ENCODE measurements at places on chromosomes 12 and 14.
A peak's percentile ranks its signal among the peaks of the same experiment; 100 is the strongest.

GRCh38 chr12:40738856-40739255, 46.6 kb downstream of the CNTN1 start:
- H3K27me3 ChIP-seq: no peaks in the 10 kb centered on the region
- H3K27ac ChIP-seq: no peak overlapping the region
- H3K4me3 ChIP-seq: no peak overlapping the region
- no peaks in the 10 kb centered on the region for H3K4me1 ChIP-seq
- DNase-seq: no peak

DNA sequence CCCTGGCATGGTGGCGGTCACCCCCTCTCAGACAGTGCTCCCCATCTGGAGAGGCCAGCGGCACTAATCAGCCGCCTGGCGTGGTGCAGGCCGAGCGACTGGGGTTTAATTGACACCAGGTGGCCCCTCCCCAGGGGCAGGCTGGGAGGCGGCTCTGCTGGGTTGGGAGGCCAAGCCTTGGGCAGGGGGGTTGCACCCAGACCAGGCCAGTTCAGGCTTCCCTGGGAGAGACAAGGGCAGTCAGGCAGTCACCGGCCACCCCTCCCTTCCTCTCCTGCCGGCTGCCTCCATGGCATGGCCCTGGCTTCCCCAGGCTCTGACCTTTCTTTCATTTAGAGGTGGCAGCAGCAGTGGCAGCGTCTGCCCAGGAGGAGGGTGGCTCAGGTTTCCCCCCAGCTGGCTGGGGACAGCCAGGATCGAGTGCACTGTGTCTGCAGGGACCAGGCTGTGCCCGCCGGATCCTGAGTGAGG, 78.1 kb upstream of the NOS1 start:
- no peak overlapping the region for H3K27ac ChIP-seq
- no peak overlapping the region for H3K4me3 ChIP-seq
- H3K36me3 ChIP-seq: no peaks in the 10 kb centered on the region

GRCh38 chr12:6884539-6884938, 11.4 kb upstream of the SPSB2 start:
- no peaks in the 10 kb centered on the region for H3K27me3 ChIP-seq
- peaks cover 4% of the 10 kb centered on the region for H3K36me3 ChIP-seq
- no peak overlapping the region for H3K4me3 ChIP-seq
- no peak overlapping the region for H3K27ac ChIP-seq
- no peak for DNase-seq

DNA sequence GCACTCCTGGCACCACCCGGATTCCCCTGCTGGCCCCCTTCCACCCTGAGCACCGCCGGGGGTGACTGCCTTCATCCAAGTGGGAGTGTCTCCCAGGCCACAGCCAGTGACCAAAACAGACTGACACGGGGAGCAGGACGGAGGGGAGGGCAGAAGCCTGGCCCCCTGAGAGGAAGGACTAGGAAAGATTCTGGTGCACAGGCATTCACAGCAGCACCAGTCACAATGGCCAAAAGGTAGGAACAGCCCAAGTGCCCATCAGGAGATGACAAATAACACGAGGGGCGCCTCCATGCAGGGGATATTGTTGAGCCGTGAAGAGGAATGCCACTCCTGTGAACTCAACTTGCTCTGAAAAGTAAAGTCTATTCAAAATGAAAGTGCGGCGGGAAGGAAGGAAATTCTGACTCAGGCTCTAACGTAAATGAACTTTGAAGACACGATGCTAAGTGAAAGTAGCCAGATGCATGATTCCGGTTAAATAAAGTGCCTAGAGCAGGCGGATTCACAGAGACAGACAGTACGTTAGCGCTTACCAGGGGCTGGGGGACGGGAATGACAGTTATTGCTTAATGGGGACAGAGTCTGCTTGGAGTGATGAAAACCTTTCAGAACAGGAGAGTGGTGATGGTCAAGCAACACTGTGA, 146.1 kb upstream of the NCOR2 start:
- no peaks in the 10 kb centered on the region for H3K36me3 ChIP-seq
- H3K27me3 ChIP-seq: no peaks in the 10 kb centered on the region
- H3K4me3 ChIP-seq: no peak overlapping the region
- H3K4me1 ChIP-seq: peaks cover 2% of the 10 kb centered on the region
- peak overlapping the region; percentile 64 for H3K27ac ChIP-seq

- no peak overlapping the region for H3K27ac ChIP-seq
- DNase-seq: peak; percentile 83
- H3K4me1 ChIP-seq: peaks cover 81% of the 10 kb centered on the region
- H3K27me3 ChIP-seq: no peaks in the 10 kb centered on the region
- H3K36me3 ChIP-seq: peaks cover 54% of the 10 kb centered on the region
These were observed 3.1 kb downstream of the CCND2 start for GRCh38 chr12:4276524-4277204.

DNA sequence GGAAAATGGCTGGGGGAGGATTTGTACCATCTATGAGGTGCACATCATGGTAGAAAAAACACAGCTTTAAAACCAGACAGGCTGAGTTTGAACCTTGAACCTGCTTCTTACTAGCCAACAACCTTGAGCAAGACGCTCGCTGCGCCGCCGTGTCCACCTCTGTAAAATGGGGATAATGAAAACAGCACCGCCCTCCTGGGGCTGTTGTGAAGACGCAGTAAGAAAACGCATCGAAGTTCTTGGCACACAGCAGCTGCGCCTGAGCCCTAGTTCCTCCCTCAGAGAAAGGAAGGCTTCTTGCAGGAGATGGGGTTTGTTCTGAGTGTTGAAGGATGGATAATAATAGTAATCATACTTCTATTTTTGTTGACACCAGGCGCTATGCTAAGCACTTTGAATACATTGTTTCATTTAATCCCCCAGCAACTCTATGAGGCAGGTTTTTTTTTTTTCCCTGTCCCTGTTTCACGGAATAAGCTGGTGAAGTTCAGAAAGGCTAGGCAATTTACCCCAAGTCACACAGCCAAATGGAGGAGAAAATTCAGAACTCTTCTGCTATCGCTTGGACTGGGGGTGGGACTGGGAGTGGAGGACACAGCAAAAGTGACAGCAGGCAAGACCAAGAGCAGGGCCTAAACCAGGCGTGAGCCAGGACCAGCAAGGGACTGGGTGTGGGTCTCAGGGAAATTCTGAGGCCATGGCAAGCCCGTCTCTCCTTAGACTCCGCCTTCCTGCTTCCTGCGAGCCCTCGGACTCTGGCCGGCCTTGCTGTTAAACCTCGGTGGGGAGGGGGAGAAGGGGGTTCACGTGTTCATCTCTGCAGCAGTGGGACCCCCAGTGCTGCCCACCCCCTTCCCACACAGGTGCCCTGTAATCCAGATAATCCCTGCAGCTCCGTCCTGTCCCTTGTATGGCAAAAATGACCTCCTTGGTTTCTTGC, 97.5 kb downstream of the LRRC74A start:
- H3K4me1 ChIP-seq: peaks cover 89% of the 10 kb centered on the region
- no peaks in the 10 kb centered on the region for H3K27me3 ChIP-seq
- H3K36me3 ChIP-seq: no peaks in the 10 kb centered on the region
- peak overlapping the region; percentile 47 for H3K27ac ChIP-seq

DNA sequence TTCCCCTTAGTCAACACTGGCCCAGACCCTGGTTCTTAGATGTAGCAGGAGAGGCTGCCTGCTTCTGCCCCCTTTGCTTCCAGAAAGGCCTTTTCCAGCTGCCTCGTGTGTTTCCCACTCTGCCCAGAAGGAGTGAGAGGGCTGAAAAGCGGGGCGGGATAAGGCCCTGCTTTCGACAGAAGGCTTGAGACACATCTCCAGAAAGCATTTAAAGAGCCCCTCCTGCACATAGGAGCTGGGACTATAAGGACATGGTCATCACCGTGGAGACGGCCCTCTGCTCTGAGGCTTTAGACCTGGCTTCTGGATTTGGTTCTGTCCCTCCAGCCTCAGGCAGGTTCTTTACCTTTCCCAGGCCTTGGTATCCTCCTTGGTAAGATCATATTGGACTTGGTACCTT, 11.9 kb downstream of the CALM1 start:
- H3K27ac ChIP-seq: no peak overlapping the region
- peaks cover 42% of the 10 kb centered on the region for H3K36me3 ChIP-seq
- no peaks in the 10 kb centered on the region for H3K4me1 ChIP-seq
- H3K27me3 ChIP-seq: no peaks in the 10 kb centered on the region

- H3K27ac ChIP-seq: no peak overlapping the region
- no peak for DNase-seq
- H3K4me3 ChIP-seq: no peak overlapping the region
- H3K4me1 ChIP-seq: no peaks in the 10 kb centered on the region
- no peaks in the 10 kb centered on the region for H3K27me3 ChIP-seq
- H3K36me3 ChIP-seq: no peaks in the 10 kb centered on the region
These were observed 163.0 kb downstream of the BRMS1L start for GRCh38 chr14:35988972-35989690.

GRCh38 chr14:23695664-23695999, 59.5 kb downstream of the DHRS2 start:
- no peak overlapping the region for H3K4me3 ChIP-seq
- H3K27ac ChIP-seq: no peak overlapping the region
- H3K36me3 ChIP-seq: no peaks in the 10 kb centered on the region
- no peaks in the 10 kb centered on the region for H3K4me1 ChIP-seq
- H3K27me3 ChIP-seq: no peaks in the 10 kb centered on the region

DNA sequence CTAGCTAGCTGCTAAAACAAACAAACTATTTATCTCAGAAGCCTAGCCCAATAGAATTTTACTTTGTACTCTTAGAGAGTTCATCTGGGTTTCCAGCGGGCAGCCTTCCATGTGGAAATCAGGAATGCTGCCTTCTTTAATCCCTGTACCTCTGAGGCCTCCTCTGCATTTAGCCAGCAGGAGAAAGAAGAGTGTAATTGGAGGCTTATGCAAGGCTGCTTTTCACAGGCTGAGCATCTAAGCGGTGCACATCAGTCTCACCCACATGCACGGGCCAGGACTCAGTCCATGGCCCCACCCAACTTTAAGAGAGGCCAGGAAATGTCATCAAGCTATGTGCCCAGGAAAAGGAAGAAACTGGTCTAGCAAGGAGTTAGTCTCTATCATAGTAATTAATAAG, 14.0 kb upstream of the PTGDR start:
- no peaks in the 10 kb centered on the region for H3K27me3 ChIP-seq
- H3K4me3 ChIP-seq: no peak overlapping the region
- peaks cover 4% of the 10 kb centered on the region for H3K4me1 ChIP-seq
- no peak overlapping the region for H3K27ac ChIP-seq

GRCh38 chr14:71193663-71194062, 286.4 kb downstream of the PCNX1 start:
- H3K4me1 ChIP-seq: no peaks in the 10 kb centered on the region
- no peak overlapping the region for H3K27ac ChIP-seq
- H3K27me3 ChIP-seq: peaks cover 4% of the 10 kb centered on the region

DNA sequence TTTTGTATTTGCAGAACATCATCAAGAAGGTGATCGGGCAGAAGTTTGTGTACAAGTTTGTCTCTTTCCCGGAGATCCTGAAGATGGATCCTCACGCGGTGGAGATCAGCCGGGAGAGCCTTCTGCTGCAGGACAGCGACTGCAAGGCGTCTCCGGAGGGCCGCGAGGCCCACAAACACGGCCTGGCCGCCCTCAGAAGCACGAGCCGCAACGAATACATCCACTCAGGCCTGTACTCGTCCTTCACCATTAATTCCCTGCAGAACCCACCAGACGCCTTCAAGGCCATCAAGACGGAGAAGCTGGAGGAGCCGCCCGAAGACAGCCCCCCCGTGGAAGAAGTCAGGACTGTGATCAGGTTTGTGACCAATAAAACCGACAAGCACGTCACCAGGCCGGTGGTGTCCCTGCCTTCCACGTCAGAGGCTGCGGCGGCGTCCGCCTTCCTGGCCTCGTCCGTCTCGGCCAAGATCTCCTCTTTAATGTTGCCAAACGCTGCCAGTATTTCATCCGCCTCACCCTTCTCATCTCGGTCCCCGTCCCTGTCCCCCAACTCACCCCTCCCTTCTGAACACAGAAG, 52.8 kb downstream of the ELK3 start:
- peaks cover 4% of the 10 kb centered on the region for H3K4me1 ChIP-seq
- H3K27ac ChIP-seq: no peak overlapping the region
- H3K36me3 ChIP-seq: peaks cover 26% of the 10 kb centered on the region
- H3K27me3 ChIP-seq: no peaks in the 10 kb centered on the region
- no peak overlapping the region for H3K4me3 ChIP-seq

GRCh38 chr14:102490456-102490855, 19.1 kb downstream of the ANKRD9 start:
- H3K36me3 ChIP-seq: peaks cover 2% of the 10 kb centered on the region
- H3K4me3 ChIP-seq: no peak overlapping the region
- DNase-seq: no peak
- H3K27ac ChIP-seq: no peak overlapping the region
- no peaks in the 10 kb centered on the region for H3K27me3 ChIP-seq

GRCh38 chr12:130076126-130076525, 86.1 kb upstream of the FZD10 start:
- no peaks in the 10 kb centered on the region for H3K27me3 ChIP-seq
- H3K36me3 ChIP-seq: no peaks in the 10 kb centered on the region
- H3K27ac ChIP-seq: no peak overlapping the region
- H3K4me3 ChIP-seq: no peak overlapping the region
- no peak for DNase-seq

GRCh38 chr14:35944847-35945246, 118.7 kb downstream of the BRMS1L start:
- H3K4me3 ChIP-seq: no peak overlapping the region
- no peaks in the 10 kb centered on the region for H3K36me3 ChIP-seq
